ENCODE measurements at places on chromosomes 6 and 20. TPM values are rescaled to one million over a fixed set of nuclear protein-coding genes. Genes with fewer than 3 reads are reported as not detected.

GRCh38 chr6:160043784-160044183 lies 74.9 kb downstream of the IGF2R start:
- DNase-seq: no peak

DNA sequence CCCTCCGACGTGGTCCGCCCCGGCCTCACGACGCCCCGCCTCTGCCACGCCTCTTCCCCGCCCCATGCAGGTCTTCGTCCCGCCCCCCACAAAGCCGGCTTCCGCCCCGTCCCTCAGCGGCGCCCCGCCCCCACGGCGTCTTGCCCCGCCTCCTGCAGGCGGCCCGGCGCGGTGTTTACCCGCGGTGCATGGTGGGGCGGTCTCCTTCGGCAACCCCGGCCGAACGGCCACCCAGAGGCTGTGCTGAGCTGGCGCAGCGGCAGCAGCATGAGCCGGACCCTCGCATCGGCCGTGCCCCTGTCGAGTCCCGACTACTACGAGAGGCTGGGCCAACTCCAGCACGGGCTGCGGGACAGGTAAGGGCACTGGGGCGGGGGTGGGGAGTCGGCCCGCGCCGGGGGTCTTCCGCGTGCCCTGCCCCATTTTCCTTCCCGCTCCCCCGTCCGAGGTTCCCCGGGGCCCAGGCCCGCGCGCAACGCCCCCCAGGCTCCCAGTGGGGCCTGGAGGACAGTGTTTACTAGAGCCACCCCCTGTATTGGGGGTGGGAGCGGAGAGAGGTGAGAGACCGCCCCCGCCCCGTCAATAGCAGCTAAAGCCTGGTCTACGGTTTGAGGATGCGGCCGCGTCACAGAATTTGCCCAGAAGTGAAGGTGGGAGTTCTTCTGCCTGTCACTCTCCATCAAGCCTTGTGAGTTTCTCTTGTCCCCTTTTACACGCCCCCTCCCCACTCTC lies at the start of gene KIZ:
TSS of gene KIZ (plus strand) at position 234 of the 732 bp plus-strand sequence. CDS start at position 268, 34 bp downstream.
- DNase-seq: peak; percentile 99

GRCh38 chr20:21788082-21788481 lies 82.6 kb downstream of the PAX1 start:
- no peak for DNase-seq

DNA sequence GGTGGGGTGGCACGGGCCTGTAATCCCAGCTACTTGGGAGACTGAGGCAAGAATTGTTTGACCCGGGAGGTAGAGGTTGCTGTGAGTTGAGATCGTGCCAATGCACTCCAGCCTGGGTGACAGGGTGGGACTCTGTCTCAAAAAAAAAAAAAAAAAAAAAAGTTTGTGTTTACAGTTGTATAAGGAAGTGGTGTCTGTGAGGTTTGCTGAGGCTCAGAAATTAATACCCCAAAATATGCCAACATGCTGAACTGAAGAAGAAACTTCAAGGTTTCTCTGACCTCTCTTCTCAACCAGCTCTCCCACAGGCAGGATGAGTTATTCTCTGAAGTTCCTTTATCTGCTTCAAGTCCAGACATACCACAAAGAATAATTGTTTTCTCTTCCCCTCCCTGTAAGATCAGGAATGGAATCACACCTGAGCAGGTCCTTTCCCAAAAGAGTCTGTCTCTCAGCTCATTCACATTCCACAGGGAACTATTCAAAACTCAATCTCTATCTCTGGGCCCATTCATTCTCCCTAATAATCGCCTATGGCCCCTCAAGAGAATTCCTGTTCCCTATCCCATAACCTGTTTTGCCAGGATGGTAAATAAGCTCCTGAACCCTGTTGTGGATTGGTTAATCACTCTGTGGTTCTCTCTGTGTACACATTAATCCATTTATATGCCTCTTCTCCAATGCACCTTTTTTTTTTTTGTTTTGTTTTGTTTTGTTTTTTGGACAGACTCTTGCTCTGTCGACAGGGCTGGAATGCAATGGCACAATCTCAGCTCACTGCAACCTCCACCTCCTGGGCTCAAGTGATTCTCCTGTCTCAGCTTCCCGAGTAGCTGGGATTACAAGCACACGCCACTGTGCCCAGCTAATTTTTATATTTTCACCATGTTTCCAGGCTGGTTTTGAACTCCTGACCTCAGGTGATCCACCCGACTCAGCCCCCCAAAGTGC lies 17.4 kb upstream of the KIFC1 start:
- DNase-seq: no peak

DNA sequence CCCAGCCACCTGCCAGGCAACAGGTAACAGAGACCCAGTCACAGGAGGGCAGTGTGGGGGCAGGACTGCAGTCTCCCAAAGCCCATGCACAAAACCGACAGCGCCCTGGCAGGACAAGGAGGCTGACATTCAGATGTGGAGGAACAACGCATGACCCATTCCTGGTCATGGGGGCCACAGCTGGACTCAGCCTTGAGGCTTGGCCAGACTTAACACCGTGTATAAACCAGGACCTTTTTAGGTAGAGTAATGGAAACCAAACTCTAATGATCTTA lies 8.1 kb downstream of the GFRA4 start:
- no peak for DNase-seq

DNA sequence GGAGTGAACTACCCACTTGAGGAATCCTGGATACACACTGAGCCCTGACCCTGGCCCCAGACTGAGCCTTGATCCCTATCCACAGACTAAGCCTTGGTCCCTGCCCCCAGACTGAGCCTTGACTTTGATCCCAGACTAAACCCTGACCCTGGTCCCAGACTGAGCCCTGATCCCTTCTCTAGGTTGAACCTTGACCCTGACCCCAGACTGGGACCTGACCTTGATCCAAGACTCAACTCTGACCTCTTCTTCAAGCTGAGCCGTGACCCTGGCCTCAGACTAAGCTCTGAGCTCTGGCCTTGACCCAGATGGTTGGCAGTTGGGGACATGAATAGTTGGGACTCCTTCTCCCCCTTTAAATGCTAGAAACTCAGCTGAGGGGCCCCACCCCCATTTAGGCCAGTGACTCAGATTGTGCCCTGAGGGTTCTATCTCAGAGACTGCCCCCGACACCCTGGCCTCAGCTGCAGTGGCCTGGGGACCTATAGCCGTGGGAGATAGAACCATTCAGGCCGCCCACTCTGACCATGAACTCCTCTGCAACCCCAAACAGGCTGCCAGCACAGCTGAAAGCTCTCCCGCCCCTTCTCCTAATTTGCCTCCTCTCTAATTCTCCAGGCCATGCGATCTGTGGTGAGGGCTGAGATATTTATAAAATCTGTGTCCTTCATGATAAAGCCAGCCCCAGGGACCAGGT lies 84.7 kb downstream of the DLGAP4 start:
- no peak for DNase-seq

DNA sequence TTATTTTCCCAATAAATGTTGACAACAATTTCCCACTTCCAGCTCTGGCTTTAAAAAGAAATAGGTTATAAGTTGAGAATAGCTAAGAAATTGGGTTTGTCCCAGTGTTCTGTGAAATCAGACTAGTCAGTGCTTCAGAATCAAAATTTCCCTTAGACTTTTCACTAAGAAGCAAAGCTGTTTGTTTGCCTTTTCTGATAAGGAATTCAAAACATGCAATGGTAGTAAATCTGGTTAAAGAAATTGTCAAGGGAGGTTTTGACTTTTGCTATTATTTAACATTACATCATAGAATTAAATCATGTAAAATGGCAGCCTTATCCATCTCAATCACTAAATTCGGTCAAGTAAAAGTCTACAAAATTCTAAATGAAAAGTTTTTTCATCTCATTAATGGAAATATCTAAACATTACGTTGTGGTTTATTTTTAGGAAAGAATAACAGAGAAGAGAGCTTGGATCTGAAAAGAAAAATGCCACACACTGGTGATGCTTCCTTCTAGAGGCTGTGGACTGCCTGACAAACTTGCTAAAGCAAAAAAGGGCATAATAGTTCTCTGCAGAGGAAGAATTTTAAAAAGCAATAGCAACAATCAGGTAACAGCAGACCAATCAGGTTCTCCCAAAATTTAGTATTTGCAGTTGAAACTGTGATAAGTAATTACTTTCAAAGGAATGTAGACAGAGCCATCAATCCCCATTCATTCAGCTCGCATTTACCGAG lies 36.4 kb downstream of the PLAGL1 start:
- DNase-seq: no peak

DNA sequence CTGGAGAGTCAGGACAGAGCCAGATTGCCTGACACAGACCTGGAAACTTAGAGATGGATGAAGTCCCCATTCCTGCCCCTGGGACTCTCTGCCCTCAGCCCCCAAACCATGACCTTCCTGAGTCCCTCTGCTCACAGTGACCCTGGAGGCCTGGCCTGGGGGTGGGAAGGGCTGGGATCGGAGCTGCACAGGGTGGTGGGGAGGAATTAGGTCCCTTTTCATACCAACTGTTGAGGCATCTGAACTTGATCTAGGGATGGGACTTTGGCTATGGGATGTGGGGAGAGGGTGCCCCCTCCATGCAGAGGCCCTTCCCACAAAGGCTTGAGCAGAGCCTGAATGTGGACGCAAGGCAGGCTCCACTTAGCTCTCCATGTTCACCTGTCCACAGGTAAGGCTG lies 144.1 kb downstream of the MRPL14 start:
- no peak for DNase-seq

GRCh38 chr6:110040716-110041115 lies 62.6 kb downstream of the GPR6 start:
- DNase-seq: no peak

GRCh38 chr6:104784884-104785283 lies 74.8 kb downstream of the HACE1 start:
- DNase-seq: no peak

GRCh38 chr6:79878142-79878748 lies 69.1 kb downstream of the ELOVL4 start:
- DNase-seq: no peak

DNA sequence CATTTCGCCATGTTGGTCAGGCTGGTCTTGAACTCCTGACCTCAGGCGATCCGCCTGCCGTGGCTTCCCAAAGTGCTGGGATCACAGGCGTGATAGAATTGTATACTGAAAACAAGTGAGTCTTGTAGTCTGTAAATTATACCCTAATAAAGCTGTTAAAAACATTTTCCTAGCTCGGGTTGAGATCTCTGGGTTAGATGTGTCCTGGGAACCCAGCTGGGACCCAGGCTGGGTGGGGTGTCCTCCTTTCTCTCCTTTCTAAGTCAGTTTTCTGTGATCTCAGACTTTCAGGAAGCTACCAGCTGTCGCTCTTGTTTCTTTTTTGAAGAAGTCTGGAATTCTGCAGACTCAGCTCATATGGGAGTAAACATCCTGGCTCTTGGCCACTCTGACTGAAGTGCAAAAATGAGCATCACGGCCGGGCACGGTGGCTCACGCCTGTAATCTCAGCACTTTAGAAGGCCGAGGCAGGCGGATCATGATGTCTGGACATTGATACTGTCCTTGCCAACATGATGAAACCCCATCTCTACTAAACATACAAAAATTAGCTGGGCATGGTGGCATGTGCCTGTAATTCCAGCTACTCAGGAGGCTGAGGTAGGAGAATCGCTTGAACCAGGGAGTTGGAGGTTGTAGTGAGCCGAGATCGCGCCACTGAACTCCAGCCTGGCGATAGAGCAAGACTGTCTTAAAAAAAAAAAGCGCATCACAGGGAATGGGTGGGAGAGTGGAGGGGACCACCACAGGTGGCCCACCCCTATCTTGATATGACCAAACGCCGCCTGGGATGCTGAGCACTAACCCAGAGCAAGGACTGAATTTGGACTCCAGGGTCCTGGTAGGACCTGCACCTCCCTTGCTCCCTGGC lies 9.9 kb upstream of the PCIF1 start:
- no peak for DNase-seq

- peak; percentile 20 for DNase-seq
Observed at GRCh38 chr20:21615617-21616080, 89.8 kb upstream of the PAX1 start.

GRCh38 chr6:154414021-154414813 lies 57.6 kb upstream of the IPCEF1 start:
- no peak for DNase-seq

- DNase-seq: no peak
Observed at GRCh38 chr6:42136508-42137193, 5.8 kb downstream of the C6orf132 start.

- no peak for DNase-seq
Observed at GRCh38 chr20:40521962-40522361, 167.1 kb downstream of the MAFB start.

The TTK gene
- total RNA-seq: 1.4 TPM

The CST4 gene
- not detected for total RNA-seq

The FAM184A gene
- 9.8 TPM for total RNA-seq

The CCR6 gene
- total RNA-seq: 0.34 TPM

The GZF1 gene
- total RNA-seq: 44.0 TPM

The PTPRT gene
- total RNA-seq: not detected

The TOX2 gene
- 0.67 TPM for total RNA-seq

The CCHCR1 gene
- 24.2 TPM for total RNA-seq

The GUCA1A gene
- not detected for total RNA-seq
